ENCODE measurements at places on chromosomes 1 and 21. TPM values are rescaled to one million over a fixed set of nuclear protein-coding genes. Genes with fewer than 3 reads are reported as not detected.

The IGSF5 gene
- polyA plus RNA-seq = 4.8 TPM

The HSPB7 gene
- polyA plus RNA-seq = 2.6 TPM

The UMODL1 gene
- 0.21 TPM for polyA plus RNA-seq

The VPS72 gene
- 93.0 TPM for polyA plus RNA-seq

The JAK1 gene
- 105 TPM for polyA plus RNA-seq

The STUM gene
- 21.1 TPM for polyA plus RNA-seq

The AGL gene
- polyA plus RNA-seq = 25.9 TPM

The KRTAP11-1 gene
- polyA plus RNA-seq = not detected

The NLRP3 gene
- polyA plus RNA-seq = 1.9 TPM

The PBX1 gene
- 118 TPM for polyA plus RNA-seq

The CRABP2 gene
- polyA plus RNA-seq = 139 TPM

The CREG1 gene
- 69.7 TPM for polyA plus RNA-seq

The CCDC27 gene
- polyA plus RNA-seq = 0.11 TPM

The FCRL5 gene
- polyA plus RNA-seq = not detected

All from spinal cord (tissue), 10 donors.